NCI-H345 (cell line): ENCODE measurements at places on chromosomes 3 and 15.

- no peak for DNase-seq
These were observed 72.6 kb upstream of the MFGE8 start for GRCh38 chr15:88985547-88986393.

GRCh38 chr3:140636406-140637138 is 41.3 kb upstream of the TRIM42 start:
- no peak for DNase-seq

DNA sequence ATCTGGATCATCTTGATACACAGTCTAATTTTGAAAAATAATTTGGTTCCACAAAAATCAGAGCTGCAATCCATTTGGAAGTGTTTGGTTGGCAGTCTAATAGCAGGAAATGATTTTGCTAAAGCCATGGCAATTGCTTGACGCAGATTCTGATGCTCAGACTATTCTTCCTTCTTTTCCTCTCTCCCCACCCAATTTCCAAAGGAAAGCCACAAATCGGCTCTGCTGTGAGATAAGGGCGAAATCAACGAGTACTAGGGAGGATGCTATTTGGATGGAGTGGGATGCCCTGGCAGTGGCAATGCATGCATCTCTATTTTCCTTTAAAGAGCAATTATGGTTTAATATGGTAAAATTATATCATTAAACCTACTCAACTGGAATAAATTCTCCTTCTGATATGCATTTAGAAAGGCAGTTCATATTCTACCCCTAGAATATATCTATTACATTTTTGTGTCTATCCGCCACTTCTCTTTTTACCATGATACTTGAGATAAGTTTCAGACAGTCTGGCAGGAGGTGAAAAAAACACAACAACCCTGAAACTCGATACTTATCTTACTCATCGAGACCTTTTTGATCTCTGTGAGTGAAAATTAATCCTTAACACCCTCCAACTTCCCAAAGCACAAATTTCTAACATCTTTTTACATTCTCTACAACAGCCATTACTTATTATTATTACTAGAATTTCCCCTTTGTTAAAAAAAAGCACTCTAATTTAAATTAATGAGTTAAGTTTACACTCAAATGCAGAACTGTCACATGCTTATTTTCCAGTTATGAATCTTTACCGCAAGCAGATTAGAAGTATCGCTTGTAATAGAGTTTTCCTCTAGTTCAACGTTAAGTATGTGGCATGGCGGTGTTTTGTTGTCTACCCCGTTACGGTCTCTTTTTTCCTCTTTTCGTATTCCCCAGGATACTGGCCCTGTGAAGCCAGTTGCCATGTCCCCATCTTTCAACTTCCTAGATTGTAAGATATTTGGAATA is 433.3 kb downstream of the FOXP1 start:
- DNase-seq, result no peak

- no peak for DNase-seq
These were observed 210.7 kb upstream of the DPH6 start for GRCh38 chr15:35756623-35757022.

DNA sequence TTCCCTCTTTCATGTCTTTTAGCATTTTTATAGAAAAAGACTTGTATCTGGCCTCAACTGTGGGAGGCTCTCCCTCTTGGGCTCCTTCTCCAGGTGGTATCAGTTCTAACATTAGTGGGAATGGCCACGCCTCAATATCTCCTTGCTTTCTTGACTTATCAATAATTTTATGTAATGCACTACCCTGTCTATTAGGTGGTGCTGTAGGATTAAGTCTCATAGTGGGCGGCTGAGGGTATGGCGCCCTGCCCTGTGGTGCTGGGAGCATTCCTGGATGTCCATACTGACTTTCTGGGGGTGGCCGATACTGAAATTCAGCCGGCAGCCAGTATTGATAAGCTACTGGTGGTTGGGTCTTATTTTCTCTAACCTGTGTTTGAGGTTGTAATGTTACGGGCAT is 8.7 kb upstream of the RPUSD3 start:
- DNase-seq, result no peak

DNA sequence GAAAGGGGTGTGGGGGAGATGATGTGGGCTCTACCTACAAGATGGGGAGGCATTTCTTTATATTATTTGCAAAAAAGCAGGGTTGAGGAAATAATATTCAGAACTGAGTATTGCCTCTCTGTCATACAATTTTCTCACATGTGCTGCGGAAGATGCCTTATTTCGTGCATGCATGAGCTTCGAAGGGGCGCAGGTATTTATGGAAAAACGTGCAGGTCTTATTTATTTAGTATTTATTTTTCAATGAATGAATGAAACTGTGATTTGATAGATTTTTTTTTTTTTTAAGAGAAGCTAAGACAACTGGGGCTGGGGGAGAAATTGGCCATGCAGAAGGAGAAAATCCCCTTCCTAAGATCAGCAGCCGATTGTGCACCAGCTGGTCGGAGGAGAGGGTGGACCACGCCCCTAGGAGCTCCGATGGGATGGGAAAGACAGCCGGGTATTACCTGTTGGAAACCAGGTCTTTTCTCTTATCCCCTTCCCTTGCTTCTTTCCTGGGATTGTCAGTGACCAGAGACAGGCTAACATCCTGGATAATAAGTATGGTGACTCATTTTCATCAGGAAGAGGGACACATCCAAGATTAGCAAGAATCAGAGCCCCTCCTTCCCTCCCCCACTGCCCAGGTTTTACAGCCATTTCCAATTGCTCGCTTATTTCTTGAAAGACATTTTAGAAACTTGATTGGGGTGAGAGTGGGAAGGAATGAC is 875 bp downstream of the GAP43 start:
- no peak for DNase-seq

GRCh38 chr3:134364061-134364935 is 9.9 kb downstream of the AMOTL2 start:
- DNase-seq, result peak; percentile 41

- no peak for DNase-seq
These were observed 61.9 kb downstream of the ANO10 start for GRCh38 chr3:43559961-43560360.
